Omental fat pad (tissue), 4 donors: ENCODE measurements at places on chromosomes 1 and 21. TPM values are rescaled to one million over a fixed set of nuclear protein-coding genes. Genes with fewer than 3 reads are reported as not detected.

C1orf226 gene
- total RNA-seq, result 3.1 TPM

RAB42 gene
- total RNA-seq, result 8.2 TPM

PRKACB gene
- total RNA-seq, result 18.7 TPM

SLC45A1 gene
- 3.2 TPM for total RNA-seq

MTARC1 gene
- total RNA-seq, result 87.2 TPM

GCSAML gene
- 0.28 TPM for total RNA-seq

OR2T2 gene
- total RNA-seq, result not detected

SPRR1A gene
- total RNA-seq, result not detected

GRHL3 gene
- total RNA-seq, result 0.84 TPM

PATJ gene
- 18.1 TPM for total RNA-seq

CCSAP gene
- total RNA-seq, result 2.5 TPM

WNT3A gene
- total RNA-seq, result not detected

MIGA1 gene
- total RNA-seq, result 14.1 TPM

SDC3 gene
- total RNA-seq, result 29.3 TPM

SPAG17 gene
- not detected for total RNA-seq

LMOD1 gene
- total RNA-seq, result 30.2 TPM

DEPDC1 gene
- total RNA-seq, result 0.19 TPM

SLAMF6 gene
- 4.9 TPM for total RNA-seq

IL19 gene
- total RNA-seq, result 0.60 TPM

UMODL1 gene
- not detected for total RNA-seq

LEFTY1 gene
- not detected for total RNA-seq

OR10Z1 gene
- total RNA-seq, result not detected

DENND2D gene
- total RNA-seq, result 23.8 TPM

UBL4B gene
- total RNA-seq, result 0.46 TPM

FCRLB gene
- total RNA-seq, result 2.2 TPM

CLCA4 gene
- total RNA-seq, result not detected

NECTIN4 gene
- 0.72 TPM for total RNA-seq

CD1D gene
- 0.84 TPM for total RNA-seq
